Glutamatergic neuron (in vitro differentiated cells): ENCODE measurements at places on chromosomes 12 and 14. TPM values are rescaled to one million over a fixed set of nuclear protein-coding genes. Genes with fewer than 3 reads are reported as not detected.

- no peaks in the 10 kb centered on the region for H3K36me3 ChIP-seq
- H3K27me3 ChIP-seq, result peaks cover 4% of the 10 kb centered on the region
- DNase-seq, result no peak
- H3K4me1 ChIP-seq, result peaks cover 6% of the 10 kb centered on the region
- no peak overlapping the region for H3K27ac ChIP-seq
- no peak overlapping the region for H3K4me3 ChIP-seq
Observed at GRCh38 chr14:24437020-24437735, 5.4 kb downstream of the SDR39U1 start.

- DNase-seq, result no peak
- no peaks in the 10 kb centered on the region for H3K36me3 ChIP-seq
- peaks cover 5% of the 10 kb centered on the region for H3K4me1 ChIP-seq
Observed at GRCh38 chr12:116616536-116617248, 57.5 kb downstream of the MAP1LC3B2 start.

The SALL2 gene
- 62.9 TPM for total RNA-seq

The MGP gene
- not detected for total RNA-seq

The STAB2 gene
- total RNA-seq, result not detected

The GLT1D1 gene
- total RNA-seq, result 4.4 TPM

DNA sequence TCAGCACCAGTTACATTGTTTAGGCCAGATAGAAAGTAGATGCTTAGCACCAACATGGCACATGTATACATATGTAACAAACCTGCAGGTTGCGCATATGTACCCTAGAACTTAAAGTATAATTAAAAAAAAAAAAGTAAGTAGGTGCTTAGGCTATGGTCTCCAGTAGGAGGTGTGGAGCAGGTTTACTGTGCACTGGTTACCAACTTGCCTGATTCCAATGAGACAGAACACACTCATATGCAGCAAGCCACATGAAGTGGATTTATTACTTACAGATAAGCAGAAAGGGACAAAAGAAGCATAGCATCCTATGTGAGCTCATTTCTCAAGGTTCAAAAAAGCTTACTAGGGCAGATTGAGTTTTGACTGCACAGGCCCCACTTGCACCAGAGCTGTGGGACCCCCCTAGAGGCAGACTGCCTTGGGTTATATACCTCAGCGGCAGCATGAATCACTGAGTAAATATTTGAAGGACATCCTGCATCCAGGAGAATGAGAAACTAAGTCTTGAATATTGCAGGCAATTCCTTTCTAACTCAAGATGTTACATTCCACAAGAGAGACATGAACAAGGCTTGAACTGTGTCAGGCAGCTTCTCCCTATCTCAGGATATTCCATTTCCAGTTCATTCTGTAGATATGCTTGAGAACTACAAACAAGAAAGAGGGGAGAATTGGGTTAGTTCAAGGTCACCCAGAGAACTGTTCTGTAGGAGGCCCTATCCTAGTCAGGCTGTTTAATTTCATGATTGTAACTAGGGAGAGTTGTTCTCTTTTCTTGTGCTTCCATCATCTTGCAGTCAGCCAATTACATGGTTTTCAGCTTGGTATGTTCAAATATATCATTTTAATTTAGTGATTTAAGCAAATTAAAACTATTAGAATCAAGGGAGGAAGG is 30.1 kb downstream of the LRFN5 start:
- H3K4me3 ChIP-seq, result no peak overlapping the region
- no peak overlapping the region for H3K27ac ChIP-seq
- DNase-seq, result no peak
- no peaks in the 10 kb centered on the region for H3K36me3 ChIP-seq
- no peaks in the 10 kb centered on the region for H3K4me1 ChIP-seq
